Epithelial cell of prostate (primary cell): ENCODE measurements at places on chromosomes 11 and 22.

DNA sequence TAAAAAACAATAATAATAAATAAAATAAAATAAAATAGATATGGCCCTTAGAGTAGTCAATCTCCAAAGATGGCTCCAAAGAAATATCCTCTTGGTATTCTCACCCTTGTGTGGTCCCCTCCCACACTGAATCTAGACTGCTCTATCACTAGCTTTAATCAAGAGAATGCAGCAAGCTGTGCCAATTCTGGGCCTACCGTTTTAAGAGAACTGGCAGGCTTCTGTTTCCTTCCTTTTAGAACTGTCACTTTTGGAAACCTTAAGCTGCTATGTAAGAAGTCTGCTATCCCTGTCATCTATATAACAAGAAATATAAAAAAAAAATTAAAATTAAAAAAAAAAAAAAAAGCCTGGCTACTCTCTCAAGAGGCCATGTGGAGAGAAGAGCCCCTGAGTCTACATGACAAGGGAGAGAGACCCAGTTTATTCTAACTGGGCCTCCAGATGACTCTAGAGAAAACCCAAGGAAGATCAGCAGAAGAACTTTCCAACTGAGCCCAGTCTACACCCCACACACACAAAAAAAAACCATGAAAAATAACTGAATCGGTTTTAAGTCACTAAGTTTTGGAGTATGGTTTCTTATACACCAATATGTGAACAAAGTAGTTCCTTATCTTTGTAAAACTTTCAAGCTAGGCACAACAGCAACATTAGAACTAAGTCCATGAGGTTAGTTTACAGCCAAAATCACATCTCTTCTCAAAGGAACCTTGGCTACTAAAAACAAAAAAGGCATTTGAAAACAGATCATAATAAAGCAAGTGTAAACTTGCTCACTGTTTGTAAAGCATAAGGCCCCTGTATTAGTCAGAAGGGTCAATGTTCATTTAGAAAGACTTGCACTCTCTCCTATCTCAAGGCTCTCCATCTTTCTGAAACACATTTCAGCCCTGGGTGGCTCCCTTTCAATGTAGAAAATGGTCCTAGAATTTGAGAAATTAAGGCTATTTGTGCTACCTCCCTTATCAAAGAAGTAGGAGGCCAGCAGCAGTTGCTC, 67.3 kb downstream of the AMBRA1 start:
- DNase-seq, result no peak

DNA sequence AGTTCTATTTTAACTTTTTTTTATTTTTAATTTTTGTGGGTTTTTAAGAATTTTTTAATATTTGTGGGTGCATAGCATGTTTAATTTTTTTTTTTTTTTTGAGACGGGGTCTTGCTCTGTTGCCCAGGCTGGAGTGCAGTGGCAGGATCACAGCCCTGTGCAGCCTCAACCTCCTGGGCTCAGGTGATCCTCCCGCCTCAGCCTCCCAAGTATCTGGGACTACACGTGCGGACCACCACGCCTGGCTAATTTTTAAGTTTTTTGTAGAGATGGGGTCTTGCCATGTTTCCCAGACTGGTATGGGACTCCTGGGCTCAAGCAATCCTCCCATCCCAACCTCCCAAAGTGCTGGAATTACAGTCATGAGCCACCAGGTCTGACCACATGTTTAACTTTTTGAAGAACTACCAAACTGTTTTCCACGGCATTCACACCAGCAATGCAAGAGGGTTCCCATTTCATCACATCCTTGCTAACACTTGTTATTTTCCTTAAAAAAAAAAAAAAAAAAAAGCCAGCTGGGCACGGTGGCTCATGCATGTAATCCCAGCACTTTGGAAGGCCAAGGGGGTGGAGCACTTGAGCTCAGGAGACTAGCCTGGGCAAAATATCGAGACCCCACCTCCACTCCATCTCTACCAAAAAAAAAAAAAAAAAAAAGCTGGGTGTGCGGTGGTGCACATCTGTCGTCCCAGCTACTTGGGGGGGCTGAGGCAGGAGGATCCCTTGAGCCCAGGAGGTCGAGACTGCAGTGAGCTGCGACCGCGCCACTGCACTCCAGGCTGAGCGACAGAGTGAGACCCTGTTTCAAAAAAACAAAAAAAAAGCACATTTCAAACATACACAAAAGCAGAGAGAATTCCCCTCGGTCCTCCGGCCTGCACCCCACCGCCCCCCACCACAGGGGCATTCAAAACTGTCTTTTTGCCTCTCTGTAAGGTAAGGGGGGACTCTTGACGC, 16.7 kb upstream of the TXNRD2 start:
- DNase-seq, result no peak

DNA sequence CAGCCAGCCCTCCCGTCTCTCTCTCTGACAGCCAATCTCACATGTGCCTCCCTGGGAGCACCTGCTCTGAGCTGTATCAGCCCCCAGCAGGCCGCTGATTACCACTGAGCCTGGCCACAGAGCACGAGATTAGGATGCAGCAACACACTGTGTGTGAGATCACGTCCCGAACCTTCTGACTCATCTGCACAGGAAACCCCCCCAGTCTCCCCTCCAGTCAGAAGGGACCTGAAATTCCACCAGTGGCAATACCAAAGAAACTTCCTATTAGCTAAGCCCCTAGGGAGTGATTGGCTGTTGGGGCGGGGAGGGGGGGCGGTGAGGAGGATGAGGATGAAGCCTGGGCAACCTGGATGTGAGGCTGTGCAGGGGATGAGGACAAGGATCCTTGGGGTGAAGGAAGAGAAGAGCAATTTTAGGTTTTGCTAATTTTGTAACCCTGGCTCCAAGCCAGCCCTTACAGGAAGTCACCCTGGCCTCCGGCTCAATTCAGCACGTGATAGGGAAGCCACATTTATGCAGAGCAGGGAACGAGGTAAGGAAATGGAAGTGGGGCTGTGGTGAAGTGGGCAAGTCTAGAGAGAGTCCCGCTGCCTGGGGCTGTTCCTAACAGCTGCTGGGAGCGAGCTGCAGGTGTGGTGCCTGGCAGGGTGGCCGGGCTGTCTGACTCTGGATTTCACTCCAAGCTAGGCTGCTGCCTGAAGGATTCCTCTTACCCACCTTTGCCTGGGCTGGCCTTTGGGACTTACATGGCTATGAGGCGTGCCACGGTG, 1.9 kb downstream of the SLC43A3 start:
- no peak for DNase-seq

GRCh38 chr11:111697933-111698371, 68.2 kb downstream of the PPP2R1B start:
- no peak for DNase-seq

GRCh38 chr11:77049026-77049425, 14.8 kb downstream of the B3GNT6 start:
- DNase-seq, result no peak

- DNase-seq, result no peak
Observed at GRCh38 chr11:91866642-91867041, 358.0 kb upstream of the FAT3 start.

- DNase-seq, result no peak
Observed at GRCh38 chr11:129815596-129816461, at the start of gene TMEM45B. TMEM45B (plus strand) TSS chr11:129815848; CDS start chr11:129852483, 36,635 bp downstream.

GRCh38 chr11:2929950-2930703, 907 bp upstream of the PHLDA2 start:
- no peak for DNase-seq

DNA sequence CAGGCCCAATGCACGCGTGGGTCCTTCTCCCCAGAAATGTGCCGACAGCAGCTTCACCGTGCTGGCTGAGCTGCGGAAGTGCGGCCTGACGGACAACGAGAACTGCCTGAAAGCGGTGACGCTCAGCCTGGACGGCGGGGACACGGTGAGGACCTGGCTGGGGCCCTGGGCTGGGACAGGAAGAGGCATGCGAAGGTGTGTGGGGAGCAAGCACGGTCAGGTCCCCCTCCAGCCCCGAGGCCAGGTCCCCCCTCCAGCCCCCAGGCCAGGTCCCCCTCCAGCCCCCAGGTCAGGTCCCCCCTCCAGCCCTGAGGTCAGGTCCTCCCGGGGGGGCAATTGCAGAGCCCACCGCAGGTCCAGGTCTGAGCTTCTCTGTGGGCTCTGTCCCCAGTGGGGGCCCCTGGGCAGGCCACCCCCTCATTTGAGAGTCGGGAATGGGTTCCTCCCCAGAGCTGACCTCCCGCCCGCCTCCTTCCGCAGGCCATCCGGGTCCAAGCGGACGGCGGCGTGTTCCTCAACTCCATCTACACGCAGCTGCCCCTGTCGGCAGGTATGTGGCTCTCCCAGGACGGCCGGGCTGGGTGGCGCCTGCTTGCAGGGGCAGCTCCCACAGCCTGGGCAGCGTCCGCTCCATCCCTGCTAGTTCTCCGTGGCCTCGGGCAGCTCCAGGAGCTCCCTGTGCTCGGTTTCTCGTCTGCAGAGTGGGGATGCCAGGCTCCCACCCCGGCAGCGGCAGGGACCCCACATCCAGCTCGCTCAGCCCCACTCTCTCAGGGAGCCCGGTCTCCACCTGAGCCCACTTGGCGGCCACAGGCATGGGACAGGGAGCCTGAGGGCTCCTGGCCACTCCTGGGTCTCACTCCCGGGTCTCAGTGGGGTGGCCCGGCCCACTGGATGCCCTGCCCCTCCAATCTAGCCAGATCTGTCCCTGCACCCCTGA, 7.9 kb downstream of the MUC5B start:
- DNase-seq, result no peak

DNA sequence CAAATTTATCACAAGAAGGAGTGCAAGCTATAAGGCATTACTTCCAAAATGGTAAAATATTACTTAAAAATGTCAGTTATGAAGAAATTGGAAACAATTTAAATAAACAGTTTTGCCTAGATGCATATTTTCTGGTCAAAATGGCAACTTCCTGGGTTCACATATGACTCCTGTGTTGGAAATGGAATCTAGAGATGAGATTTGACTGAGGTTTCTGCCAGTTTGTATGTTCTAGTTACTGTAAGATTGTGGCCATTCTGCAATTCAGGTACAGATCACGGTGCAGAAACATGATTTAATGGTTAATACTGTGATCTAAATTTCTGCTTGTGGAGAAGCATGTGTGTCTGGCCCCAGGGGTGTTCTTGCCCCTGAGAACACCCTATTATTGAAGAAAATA, 3.4 kb upstream of the OR4C6 start:
- no peak for DNase-seq

- DNase-seq, result no peak
Observed at GRCh38 chr22:18088825-18089568, 11.2 kb downstream of the PEX26 start.

DNA sequence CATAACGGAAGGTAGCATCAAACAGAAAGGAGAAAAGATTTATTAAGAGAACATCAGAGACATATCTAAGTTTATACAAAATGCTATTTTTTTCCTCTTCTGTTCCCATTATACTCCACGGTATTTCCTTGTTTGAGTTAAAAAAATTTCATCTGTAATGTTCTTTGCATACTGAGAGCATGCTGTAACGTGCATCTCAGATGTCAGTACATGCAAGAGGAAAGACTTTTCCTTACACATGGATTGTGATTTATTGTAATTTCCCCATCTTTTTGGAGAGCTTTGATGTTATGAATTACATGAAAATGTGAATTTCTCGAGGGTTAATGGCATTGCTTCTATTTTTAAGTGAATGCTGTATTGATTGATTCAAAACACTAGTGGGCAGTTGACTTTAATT, 1164.0 kb downstream of the LRRC4C start:
- DNase-seq, result no peak

GRCh38 chr22:30305519-30305905, 16.2 kb upstream of the CASTOR1 start:
- no peak for DNase-seq

GRCh38 chr22:16965083-16965482, 42.9 kb downstream of the GAB4 start:
- DNase-seq, result no peak

GRCh38 chr11:34394771-34395300, 37.0 kb upstream of the ABTB2 start:
- DNase-seq, result no peak

DNA sequence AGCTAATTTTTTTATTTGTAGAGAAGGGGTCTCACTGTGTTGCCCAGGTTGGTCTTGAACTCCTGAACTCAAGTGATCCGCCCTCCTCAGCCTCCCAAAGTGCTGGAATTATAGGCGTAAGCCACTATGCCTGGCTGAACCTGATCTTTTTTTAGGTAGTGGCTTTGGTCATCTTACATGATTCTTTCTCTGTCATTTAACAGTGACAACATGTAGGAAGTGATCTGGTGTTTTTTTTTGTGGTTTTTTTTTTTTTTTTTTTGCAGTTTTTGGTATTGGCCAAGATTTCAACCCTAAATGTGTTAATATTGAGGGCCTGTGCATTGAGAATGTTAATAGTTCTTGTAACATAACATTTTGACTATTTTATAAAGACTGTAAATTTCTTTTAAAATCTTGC, 8.0 kb upstream of the FERMT3 start:
- no peak for DNase-seq

- no peak for DNase-seq
Observed at GRCh38 chr22:29912141-29912540, 29.2 kb downstream of the MTMR3 start.
